ENCODE measurements at places on chromosomes 11 and 22.

GRCh38 chr22:36493690-36494110 is 12.3 kb upstream of the TXN2 start:
- DNase-seq = no peak

GRCh38 chr11:109972939-109973338 is 120.3 kb upstream of the ZC3H12C start:
- DNase-seq = no peak

- DNase-seq = no peak
Measured at GRCh38 chr11:110878513-110878912, 166.3 kb upstream of the ARHGAP20 start.

DNA sequence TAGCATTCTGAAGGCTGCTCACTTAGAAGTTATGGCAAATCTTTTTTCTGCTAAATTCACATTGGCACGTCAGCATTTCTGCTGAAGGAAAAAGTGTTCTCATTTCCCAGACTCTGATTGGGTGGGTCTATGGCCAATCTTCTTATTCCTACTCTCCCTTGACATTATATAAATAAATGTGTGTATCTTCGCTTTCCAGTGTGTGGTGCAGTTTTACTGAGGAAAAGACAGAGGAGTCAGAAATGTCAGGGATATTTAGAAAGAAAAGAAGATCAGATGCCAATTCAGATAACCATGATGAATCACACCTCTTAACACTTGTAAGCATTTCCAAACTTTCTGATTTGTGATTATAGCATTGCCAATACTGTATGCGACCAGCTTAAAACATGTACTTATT is 3.2 kb upstream of the BDNF start:
- DNase-seq = no peak

Data from right renal pelvis (tissue), 4 donors.